ENCODE measurements at places on chromosomes 7 and 10. TPM values are rescaled to one million over a fixed set of nuclear protein-coding genes. Genes with fewer than 3 reads are reported as not detected.

EVX1 gene
- total RNA-seq = not detected

TAS2R3 gene
- 0.98 TPM for total RNA-seq

ZNF425 gene
- 2.3 TPM for total RNA-seq

MOGAT3 gene
- not detected for total RNA-seq

USP6NL gene
- total RNA-seq = 29.6 TPM

LIPM gene
- not detected for total RNA-seq

MLXIPL gene
- total RNA-seq = not detected

GPR26 gene
- not detected for total RNA-seq

SOSTDC1 gene
- total RNA-seq = not detected

OR13A1 gene
- not detected for total RNA-seq

ST8SIA6 gene
- total RNA-seq = 8.5 TPM

GRM8 gene
- total RNA-seq = not detected

HOXA3 gene
- 6.5 TPM for total RNA-seq

EPHA1 gene
- not detected for total RNA-seq

UNC5B gene
- 9.8 TPM for total RNA-seq

TSPAN12 gene
- 25.8 TPM for total RNA-seq

FAM221A gene
- total RNA-seq = 2.6 TPM

CDK14 gene
- 13.6 TPM for total RNA-seq

TLL2 gene
- total RNA-seq = not detected

PDZD7 gene
- 1.3 TPM for total RNA-seq

HOXA6 gene
- 4.0 TPM for total RNA-seq

CHRM2 gene
- not detected for total RNA-seq

CYP3A4 gene
- not detected for total RNA-seq

CPN1 gene
- not detected for total RNA-seq

POLR2J2 gene
- total RNA-seq = 5.3 TPM

ZYX gene
- total RNA-seq = 116 TPM

CRHR2 gene
- not detected for total RNA-seq

KEL gene
- total RNA-seq = not detected

TEX36 gene
- not detected for total RNA-seq

MACC1 gene
- not detected for total RNA-seq

RASA4B gene
- 3.8 TPM for total RNA-seq

PLCE1 gene
- total RNA-seq = 0.10 TPM

HMX2 gene
- not detected for total RNA-seq

SPDYE2B gene
- total RNA-seq = not detected

NDUFB2 gene
- 173 TPM for total RNA-seq

Data from vein endothelial cell (primary cell).